Tongue (tissue), 3 donors: ENCODE measurements at places on chromosomes 16 and 17.

DNA sequence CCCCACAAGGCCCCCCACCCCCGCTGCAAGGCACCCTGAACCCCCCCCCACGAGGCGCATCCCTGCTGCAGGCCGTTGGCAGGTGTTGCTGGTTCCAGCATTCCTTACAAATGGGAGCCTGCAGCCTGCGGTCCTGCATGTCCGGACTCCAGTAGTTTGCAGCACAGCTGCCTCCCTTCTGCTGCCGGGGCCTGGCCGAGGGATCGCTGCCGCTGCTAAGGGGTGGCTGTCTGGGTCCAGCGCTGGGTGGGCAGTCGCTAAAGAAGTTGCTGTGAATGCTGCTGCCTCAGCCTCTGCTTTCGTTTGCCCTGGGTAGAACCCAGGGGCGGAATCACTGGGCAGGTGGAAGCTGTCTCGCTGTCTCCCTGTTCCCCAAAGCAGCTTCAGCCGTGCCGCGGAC lies 11.8 kb downstream of the UTS2R start:
- peak; percentile 47 for DNase-seq

GRCh38 chr17:2786176-2786881 lies 9.9 kb upstream of the RAP1GAP2 start:
- DNase-seq, result peak; percentile 90

DNA sequence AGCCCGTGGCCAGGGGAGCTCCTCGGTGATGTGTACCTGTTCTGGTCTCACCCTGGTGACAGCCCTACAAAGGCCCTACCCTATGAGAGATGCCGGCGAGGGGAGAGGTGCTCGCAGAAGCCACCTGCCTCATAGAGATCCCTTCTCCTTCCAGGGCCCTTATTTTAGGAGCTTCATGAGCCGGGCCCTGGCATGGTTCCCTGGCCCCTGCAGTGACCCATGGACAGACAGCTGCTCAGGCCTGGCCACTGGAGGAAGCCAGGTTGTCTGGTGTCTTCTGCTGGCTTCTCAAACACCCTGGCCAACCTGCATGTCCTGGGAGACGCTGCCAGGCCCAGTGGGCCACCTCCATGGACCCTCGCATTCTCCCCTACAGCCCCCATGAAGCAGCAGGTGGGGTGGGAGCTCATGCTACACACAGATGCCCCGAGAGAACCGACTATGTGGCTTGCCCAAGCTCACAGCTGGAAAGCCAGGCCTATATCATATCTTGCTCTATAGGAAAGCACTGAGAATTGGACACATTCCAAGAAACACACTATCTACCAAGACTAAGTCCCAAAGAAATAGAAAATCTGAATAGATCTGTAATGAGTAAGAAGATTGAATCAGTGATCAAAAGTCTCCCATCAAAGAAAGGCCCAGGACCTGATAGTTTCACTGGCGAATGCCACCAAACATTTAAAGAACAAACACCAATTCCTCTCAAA lies 7.2 kb upstream of the AATK start:
- peak; percentile 69 for DNase-seq

- DNase-seq, result no peak
These were observed 117.4 kb downstream of the PHKB start for GRCh38 chr16:47578573-47578972.

DNA sequence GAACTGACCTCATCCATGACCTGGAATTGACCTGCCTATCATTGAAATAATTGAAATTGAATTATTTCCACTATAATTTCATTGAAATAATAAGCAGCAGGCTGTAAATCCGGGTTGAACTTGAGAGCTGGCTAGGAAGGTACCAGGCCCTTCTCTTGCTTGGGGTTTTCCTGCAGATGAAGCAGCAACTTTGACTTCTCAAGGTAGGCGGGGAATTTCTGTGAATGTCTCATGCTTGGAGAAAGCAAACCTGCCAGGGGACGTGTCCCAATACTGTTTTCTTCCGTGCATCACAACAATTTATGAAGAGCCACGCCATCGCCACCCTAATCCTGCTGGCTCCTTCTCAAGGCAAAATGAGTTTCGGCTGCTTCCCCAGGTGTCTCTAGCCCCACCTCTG lies 97.5 kb upstream of the XYLT1 start:
- no peak for DNase-seq

DNA sequence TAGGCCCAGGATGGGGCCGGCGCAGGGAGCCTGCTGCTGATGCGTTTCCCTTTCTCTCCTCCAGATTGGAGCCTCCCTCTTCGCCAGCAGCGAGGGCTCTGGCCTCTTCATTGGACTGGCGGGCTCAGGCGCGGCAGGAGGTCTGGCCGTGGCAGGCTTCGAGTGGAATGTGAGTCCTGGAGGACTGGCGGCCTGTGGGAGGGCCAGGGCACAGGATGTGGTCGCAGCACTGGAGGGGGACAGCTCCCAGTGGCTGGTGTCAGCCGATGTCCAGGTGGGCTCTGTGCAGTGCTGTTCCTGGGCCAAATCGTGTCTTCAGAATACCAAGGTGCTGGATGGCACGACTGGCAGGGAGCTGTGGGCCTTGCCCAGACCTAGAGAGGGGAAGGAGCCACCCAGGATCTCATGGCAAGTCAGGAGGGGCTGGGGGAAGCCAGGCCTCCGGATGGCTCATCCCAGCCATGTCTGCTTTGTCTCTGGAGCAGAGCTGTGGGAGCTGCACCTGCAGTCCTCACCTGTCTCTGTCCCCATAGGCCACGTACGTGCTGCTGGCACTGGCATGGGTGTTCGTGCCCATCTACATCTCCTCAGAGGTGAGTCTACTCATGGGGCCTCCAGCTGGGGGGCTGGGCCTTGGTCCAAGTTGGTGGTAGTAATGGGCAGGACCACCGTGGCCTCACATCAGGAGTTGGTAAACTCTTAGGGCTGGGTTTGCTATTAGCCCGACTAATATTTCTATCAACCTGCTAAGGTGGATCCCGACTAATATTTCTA lies 7.3 kb downstream of the SLC5A10 start:
- no peak for DNase-seq

DNA sequence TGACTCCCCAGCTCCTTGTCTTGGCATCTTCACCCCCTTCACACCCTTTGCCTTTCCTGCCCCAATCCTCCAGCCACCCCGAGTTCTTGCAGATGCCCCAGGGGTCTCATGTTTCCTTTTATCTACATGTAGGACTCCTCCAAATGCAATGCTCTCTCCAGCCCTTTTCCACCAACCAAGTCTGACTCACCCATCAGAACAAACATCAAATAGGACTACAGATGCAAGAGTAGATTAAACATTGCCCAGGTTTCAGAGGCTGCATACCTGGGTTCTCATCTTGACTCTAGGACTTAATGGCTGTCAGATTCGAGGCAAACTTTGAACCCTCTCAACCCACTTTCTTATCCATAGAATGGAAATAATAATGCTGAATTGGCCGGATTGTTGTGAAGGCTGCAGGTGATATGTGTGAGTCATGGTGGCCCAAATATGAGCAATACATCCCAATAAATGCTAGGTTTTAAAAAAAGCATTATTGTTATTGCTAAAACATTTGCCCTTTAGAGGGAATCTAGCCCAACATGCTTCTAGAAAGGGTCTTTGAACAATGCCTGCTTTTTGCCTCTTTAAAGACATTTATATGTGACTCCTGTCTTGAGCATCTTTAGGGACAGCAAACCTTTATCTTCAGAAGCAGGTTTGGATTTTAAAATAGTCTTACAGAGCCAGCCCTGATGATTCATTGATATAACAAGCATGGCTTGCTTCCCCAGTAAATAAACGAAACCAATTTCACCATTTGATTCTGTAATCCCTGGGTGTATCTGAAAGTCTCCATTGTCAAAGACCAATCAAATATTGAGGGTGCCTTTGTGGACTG lies 310.1 kb downstream of the FOXL1 start:
- DNase-seq, result no peak

- DNase-seq, result no peak
These were observed 30.9 kb downstream of the MRC2 start for GRCh38 chr17:62658136-62658920.

- DNase-seq, result no peak
These were observed 18.5 kb upstream of the USP22 start for GRCh38 chr17:21061158-21061835.

GRCh38 chr16:58507963-58508670 lies 7.2 kb upstream of the SETD6 start:
- no peak for DNase-seq

GRCh38 chr16:47262938-47263337 lies 119.2 kb upstream of the NETO2 start:
- peak; percentile 17 for DNase-seq

DNA sequence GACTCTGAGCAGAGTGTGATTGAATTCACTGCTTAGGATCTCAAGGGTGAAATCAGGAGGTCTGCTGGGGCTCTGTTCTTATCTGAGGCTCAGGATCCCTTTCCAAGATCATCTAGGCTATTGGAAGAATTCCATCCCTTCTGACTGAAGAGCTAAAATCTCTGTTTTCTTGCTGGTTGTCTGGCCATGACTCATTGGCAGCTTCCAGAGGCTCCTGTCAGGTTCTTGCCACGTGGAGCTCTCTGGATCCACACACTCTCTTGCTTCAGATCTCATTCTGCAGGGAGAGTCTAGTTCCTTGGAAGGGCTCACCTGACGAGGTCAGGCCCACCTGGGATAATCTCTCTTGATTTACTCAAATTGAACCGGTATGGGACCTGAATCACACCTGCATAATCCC lies 930.7 kb downstream of the CDH8 start:
- no peak for DNase-seq

GRCh38 chr17:32917081-32917480 lies 10.9 kb upstream of the TMEM98 start:
- no peak for DNase-seq

- DNase-seq, result peak; percentile 78
These were observed at the start of gene HSD11B2 for GRCh38 chr16:67430977-67431774. Gene HSD11B2, plus strand, starts transcription at chr16:67431121. Its CDS starts 128 bp downstream, at chr16:67431249.

- no peak for DNase-seq
These were observed 272.7 kb upstream of the PMFBP1 start for GRCh38 chr16:72444696-72445095.

GRCh38 chr16:20515688-20516090 lies 60.5 kb downstream of the ACSM2B start:
- DNase-seq, result no peak

DNA sequence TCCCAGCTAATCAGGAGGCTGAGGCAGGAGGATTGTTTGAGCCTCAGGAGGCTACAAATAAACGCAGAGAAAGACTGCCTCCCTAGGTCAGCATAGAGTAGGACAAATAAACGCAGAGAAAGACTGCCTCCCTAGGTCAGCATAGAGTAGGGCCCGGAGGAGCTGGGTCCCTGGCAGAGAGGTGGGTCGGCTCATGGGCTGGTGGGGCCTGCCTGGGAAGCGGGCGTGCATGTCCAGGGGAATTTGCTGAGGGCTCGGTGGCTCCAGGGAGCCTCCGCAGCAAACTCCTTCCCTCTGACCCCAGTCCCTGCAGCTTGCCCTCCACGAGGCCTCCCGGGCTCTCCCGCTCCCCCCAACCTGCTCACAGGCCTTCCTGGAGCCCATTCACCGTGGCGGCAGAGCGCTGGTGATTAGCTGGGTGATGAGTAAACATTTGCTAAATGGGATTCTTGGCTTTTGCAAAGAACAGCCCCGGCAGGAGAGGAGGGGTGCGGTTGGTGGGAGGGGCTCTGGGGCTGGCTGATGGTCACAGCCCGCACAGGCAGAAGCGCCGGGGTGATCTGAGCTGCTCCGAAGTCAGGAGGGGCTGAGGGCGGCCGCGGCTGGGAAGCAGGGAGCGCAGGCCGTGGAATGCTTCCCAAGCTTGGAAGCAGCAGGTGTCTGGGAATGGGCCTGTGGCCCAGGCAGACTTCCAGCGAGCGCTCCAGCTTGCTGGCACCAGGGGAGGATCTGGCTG lies 93.1 kb downstream of the RTN4RL1 start:
- DNase-seq, result peak; percentile 91

GRCh38 chr16:17590711-17591654 lies 120.2 kb upstream of the XYLT1 start:
- DNase-seq, result no peak

DNA sequence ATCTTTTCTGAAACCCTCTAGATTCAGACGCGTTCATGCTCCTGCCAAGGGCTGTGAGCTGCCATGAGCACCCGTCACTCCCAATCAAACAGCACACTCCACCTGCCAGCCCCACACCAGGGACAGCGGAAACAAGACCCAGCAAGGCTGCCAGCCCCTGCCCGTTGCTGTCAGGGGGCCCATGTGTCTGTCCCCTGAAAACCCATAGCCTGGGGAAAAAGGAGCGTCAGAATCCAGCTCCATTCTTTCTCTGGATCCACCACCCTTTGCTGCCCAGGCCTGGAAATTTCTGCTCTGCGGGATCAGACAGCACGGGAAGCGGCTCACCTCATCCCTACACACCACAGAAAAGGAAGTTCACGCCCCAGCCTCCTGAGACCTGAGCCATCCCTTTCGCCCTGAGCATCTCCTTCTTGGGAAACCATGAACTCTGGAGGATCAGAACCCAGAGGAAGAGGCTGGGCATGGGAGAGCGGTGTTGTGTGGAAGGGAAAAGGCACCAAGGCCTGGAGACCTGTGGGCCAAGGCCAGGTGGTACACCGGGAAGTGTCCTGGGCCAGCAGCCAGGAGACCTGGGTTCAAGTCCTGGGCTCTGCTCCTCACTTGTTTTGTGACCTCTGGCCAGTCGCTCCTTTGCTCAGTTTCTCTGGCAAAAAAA lies 51.5 kb upstream of the RCVRN start:
- DNase-seq, result no peak

- no peak for DNase-seq
These were observed 13.4 kb downstream of the ST6GALNAC1 start for GRCh38 chr17:76630151-76630550.

- no peak for DNase-seq
These were observed 15.0 kb downstream of the THUMPD1 start for GRCh38 chr16:20726661-20727060.

- DNase-seq, result no peak
These were observed 1.2 kb downstream of the ZACN start for GRCh38 chr17:76079956-76080767.
